GM23338 (cell line): ENCODE measurements at places on chromosomes 3 and 15. TPM values are rescaled to one million over a fixed set of nuclear protein-coding genes. Genes with fewer than 3 reads are reported as not detected.

The MESP2 gene
- 0.16 and 1.3 TPM in 2 replicates for total RNA-seq

DNA sequence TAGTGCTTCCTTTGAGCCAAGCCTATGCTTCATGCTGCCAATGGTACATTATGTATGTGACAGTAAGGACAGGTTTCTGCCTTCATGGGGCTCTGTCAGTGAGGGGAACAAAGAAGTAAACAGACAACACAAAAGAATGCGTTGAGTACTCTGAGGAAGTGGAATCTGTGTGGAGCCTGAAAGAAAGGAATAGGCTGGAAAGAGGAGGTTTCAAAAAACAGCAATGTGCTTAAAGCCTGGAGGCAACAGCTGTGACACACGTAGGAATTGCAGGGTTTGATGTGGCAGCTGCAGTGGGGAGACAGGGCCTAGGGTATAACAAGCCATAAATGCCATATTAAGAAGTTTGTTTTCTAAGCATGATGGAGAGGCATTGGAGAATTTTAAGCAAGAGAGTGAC lies 316.7 kb downstream of the CLSTN2 start:
- DNase-seq = peak; percentile 49

- DNase-seq = no peak
These were observed 19.3 kb upstream of the EOGT start for GRCh38 chr3:69032737-69033136.

- no peak for DNase-seq
These were observed 117.7 kb upstream of the WNT5A start for GRCh38 chr3:55604846-55605245.

GRCh38 chr3:107111872-107112271 lies 265.4 kb upstream of the CCDC54 start:
- DNase-seq = no peak

- no peak for DNase-seq
These were observed 323.5 kb upstream of the ROPN1 start for GRCh38 chr3:124315215-124316033.

The P2RY13 gene
- not detected in 2 replicates for total RNA-seq

- no peak for DNase-seq
These were observed 298.3 kb downstream of the ZBTB20 start for GRCh38 chr3:114848643-114849350.

GRCh38 chr15:66356077-66356358 lies 467 bp downstream of the TIPIN start:
- no peak for DNase-seq

DNA sequence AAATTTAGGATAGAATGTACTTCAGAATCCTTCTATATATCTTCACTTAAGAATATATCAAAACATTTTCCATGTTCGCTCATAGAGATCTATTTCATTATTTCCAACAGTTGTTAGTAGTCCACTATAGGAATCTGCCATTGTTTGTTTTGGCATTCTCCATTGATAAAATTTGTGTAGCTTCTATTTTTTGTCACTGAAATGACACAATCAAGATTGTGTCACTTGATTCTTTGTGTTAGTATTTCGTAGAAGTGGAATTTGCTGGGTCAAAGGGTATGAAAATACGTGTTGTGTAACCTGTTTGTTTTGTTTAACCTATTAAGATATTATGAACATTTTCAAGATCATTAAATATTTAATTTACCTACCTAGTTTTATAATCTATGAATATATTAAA lies 15.9 kb upstream of the GPR156 start:
- no peak for DNase-seq

The CEP97 gene
- 13.3 and 19.0 TPM in 2 replicates for total RNA-seq

The CD200 gene
- 49.3 and 51.9 TPM in 2 replicates for total RNA-seq

DNA sequence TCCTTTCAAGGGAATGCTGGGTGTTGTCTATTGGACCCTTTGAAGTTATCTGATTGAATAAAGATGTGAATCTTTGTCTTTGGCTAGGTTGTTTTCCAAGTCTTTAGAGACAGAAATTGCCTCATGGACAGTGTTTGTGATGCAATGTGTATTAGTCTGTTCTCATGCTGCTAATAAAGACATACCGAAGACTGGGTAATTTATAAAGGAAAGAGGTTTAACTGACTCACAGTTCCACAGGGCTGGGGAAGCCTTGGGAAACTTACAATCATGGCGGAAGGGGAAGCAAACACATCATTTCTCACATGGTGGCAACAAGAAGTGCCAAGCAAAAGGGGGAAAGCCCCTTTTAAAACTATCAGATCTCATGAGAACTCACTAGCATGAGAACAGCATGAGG lies 88.8 kb upstream of the PLXND1 start:
- DNase-seq = no peak

DNA sequence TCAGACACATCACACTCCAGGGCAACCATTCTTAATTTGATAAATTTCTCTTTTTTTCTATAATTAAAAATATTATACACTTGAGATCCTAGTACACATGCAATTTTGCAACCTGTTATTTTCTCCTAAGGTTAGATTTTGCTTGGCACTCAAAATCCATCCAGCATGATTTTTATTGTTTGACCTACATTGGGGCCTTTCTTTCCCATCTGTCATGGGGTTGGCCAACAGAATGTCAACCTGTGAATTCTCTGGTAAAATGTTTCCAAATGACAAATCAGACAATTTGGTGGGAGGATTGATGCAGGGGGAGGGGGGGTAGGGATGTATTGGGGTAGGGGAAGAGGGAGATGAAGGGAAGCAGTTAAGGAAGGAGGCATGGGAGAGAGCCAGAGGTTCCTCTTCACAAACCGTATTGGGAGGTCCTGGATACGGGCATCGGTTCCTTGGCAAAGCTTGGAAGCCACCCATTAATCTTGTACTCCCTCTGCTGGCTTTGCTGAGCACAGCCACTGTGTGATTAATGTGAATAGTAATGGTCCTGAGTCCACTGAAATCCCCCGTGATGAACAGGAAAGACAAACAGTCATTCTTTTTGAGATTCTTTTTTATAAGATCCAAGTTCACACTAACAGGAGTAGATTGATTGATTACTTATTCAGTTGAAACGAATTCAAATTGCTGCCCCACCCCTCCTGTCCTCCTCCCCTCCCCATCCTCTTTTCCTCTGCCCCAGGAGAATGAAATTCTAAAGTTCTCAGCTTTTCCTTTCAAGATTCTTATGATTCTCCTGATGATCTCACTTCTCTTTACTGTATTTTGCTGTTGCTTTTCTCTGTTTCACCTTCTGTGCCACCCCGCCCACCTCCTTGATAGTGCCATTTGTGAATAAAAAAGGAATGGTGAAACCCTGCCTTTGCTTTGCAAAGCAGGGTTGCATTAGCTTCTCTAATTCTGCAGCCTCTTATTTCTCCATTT lies 82.2 kb upstream of the SLC25A26 start:
- peak; percentile 90 for DNase-seq

The HTR3E gene
- total RNA-seq = not detected in 2 replicates

- no peak for DNase-seq
These were observed 40.0 kb downstream of the CHSY1 start for GRCh38 chr15:101211897-101212296.

DNA sequence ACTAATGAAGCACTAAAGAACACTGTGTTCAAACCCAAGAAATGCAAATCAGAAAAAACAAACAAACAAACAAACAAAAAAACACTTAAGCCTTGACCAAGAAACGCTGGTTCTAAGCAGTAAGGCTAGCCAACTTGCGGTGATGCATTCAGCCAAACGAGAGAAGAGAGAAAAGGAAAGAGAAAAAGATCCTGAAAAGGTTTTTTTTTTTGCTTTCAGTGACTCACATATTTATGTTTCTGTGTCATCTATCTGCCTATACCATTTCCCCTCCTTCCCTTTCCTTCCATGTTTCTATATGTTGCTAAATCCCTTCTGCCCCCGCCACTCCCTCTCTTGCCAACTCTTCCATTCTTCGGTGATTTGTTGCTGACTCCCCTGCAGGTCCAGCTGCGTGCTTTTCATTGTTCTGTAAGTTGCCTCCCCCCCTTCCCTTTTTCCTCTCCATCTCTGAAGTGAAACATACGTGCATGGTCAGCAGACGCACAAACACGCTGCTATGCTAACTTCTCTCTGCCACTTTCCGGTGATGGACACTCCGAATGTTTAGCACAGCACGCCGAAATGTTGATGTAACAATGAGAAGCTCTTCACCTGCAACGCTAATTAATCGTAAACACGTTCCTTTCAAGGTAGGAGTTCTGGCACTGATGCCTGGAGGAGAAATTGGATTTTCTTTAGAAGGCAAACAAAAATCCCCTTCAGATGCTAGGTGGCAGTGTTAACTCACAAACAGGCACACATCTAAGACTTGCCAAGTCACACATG lies 154.4 kb downstream of the TUSC7 start:
- DNase-seq = peak; percentile 75

The FAM107A gene
- total RNA-seq = 0.89 and 1.0 TPM in 2 replicates

GRCh38 chr3:14452740-14453710 lies 50.6 kb downstream of the SLC6A6 start:
- no peak for DNase-seq

GRCh38 chr3:72949016-72949415 lies 47.6 kb upstream of the PPP4R2 start:
- no peak for DNase-seq

DNA sequence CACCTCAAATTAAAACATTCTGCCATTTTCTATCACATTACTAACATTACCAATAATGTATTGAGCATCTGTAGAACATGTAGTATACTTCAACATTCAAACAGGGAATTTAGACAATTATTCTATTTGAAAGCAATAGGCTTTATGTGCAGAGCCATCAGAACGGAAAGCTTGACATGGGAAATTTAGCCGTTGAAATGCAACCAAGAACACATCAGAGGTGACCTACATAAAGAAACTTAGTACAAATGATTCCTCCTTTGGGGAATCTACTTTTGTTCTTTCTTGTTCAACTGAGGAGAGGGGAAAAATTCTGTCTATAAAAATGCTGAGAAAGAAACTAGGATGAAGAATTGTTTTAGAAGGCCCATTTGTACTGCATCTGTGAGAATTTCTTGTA lies 38.6 kb upstream of the RBMS3 start:
- DNase-seq = no peak

GRCh38 chr3:79250746-79251145 lies 517.1 kb downstream of the ROBO1 start:
- no peak for DNase-seq

DNA sequence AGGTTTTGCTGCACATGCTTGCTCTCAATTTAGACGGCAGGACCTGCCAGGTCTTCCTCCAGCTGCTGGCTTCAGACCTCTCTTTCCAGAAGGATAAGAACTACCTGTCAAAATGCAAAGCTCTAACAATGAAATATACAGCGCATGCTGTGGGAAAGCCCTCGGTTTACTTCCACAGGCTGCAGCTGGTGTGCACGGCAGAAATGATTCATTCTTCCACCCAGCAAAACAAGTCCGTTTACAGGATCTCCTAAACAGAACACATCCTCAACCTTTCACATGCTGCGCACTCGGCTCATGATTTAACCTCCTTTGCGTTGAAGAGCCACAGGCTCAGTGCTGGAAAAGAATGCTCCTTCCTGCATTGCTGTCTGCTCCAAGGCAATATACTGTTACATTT lies 92.4 kb upstream of the WNT5A start:
- DNase-seq = no peak
